Stimulated activated CD4-positive, alpha-beta T cell treated with anti-CD3 and anti-CD28 coated beads, Interleukin-15, amount 100 ng/mL, for 1 hour (primary cell): ENCODE measurements at places on chromosomes 12 and 14.

- no peak for DNase-seq
Measured at GRCh38 chr12:92828565-92828964, 100.5 kb downstream of the EEA1 start.

DNA sequence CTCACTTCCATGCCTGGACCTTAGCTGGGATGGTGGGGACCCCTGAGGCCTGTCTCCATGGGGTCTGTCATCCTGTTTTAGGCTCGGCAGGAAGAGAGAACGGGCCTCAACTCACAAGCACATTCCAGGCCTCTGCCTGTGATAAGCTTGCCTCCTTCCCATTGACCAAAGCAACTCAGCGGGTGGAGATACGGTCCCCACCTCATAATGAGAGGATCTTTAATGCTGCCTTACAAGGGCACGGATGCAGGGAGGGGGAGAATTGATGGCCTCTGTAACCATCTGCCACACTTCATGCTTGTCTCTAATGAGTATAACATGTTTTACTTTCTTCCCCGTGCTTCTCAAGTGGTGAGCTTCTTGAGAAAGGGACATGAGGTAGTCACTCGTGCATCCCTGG is 50.0 kb downstream of the GLT1D1 start:
- no peak for DNase-seq

DNA sequence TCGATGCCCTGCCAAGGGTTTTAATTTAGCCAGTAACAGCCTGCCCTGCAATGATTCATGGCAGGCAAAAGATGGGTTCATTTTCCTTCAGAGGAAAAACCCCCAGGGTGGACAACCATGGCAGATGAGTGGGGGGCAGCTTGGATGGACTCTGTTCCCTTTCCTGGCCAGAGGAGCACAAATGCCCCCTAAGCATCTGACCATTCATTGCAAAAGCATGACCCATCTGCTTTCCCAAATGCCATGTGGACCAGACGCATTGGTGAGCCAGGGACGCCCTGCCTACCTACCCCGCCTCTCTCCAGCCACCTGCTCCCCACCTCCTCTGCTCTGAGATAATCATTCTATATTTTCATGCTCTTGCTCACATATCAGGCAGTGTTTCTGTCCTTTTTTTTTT is 281.9 kb downstream of the DPF3 start:
- DNase-seq = no peak

DNA sequence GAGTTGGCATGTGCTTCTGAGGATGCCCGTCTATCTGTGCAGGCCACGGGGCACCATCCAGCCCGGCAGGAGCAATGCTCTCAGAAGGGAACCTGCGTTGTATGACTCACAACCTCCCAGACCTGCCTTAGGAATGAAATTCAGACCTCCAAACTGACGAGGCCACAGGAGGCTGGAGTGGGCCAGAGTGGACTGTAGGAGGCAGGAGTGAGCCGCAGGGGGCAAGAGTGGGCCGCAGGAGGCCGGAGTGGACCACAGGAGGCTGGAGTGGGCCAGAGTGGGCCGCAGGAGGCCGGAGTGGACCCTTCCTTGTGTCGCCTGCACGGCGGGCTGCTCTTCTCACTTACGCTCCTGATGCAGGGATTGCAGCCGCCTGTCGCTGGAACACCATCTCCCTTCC is 11.1 kb upstream of the FBRSL1 start:
- DNase-seq = no peak

GRCh38 chr12:4099276-4099675 is 174.3 kb upstream of the CCND2 start:
- no peak for DNase-seq

DNA sequence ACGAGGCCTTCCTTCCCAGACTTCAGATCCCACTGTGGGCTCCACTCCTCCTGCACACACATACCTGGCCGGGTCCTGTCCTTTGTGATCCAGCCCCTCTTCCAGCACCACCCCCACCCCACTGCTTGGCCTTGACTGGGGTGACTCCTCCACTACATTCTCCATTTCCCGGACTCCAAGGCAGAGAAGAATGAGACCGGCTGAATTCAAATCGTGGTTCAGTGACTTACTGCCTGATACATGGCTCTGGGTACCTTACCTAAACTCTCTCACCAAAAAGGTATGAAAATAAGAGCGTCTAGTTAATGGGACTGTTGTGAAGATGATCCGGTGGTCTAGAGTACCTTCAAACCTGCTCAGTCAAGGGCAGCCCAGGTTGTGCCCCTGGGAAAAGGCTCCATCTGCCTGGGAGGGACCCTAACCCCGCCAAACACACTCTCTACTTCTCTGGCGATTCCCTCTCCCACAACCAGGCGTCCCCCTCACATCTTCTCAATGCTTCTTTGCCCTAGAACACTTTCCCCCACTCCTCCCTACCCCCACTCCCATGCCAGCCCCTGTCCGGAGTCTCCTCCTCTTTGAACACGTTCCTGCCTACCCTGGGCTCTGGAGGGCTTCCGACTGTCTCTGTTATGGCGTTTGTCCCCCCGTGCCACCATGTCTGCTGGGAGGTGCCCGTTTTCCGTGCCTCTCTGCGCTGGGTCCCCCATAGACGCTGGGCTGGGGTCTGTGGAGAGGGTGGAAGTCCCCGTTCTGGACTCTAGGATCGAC is 1.5 kb upstream of the ZBTB42 start:
- DNase-seq = no peak

GRCh38 chr14:101116486-101117130 is 213.1 kb upstream of the RTL1 start:
- no peak for DNase-seq

GRCh38 chr12:70418101-70418500 is 52.0 kb downstream of the KCNMB4 start:
- DNase-seq = no peak

- DNase-seq = no peak
Measured at GRCh38 chr14:102795060-102795925, 18.0 kb downstream of the TRAF3 start.

DNA sequence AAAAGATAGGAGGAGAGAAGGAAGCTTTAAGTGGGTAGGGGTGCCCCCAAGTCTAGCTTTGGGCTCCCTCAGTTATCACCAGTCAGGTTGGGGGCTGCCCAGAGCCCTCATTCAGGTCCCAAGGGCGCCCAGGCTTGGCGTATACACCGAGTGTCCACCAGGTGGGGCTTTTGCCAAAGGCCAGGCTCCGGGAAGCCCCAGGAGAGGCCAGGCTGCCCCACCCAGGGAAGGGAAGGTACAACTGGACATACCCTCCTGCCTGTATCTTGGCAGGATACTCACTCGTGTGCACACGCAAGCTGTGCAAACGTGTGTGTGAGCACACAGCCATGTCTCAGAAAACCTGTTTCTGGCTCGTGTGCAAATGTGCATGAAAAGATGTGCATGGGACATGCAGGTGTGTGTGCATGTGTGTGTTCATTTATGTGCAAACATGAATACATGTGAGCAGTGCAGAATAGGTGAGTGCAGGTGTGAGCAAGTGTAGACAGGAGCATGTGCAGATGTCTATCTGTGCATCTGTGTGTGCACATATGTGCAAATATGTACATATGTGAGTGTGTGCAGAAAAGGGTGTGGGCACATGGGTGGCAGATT is 103.9 kb upstream of the MYL2 start:
- peak; percentile 29 for DNase-seq
